Left lung (tissue), 14 donors: ENCODE measurements at places on chromosomes 1 and 21. TPM values are rescaled to one million over a fixed set of nuclear protein-coding genes. Genes with fewer than 3 reads are reported as not detected.

GRCh38 chr1:192538407-192539296, 36.9 kb upstream of the RGS1 start:
- H3K36me3 ChIP-seq: no peaks in the 10 kb centered on the region
- peak overlapping the region; percentile 48 for H3K27ac ChIP-seq
- peaks cover 8% of the 10 kb centered on the region for H3K4me1 ChIP-seq
- H3K27me3 ChIP-seq: no peaks in the 10 kb centered on the region

DNA sequence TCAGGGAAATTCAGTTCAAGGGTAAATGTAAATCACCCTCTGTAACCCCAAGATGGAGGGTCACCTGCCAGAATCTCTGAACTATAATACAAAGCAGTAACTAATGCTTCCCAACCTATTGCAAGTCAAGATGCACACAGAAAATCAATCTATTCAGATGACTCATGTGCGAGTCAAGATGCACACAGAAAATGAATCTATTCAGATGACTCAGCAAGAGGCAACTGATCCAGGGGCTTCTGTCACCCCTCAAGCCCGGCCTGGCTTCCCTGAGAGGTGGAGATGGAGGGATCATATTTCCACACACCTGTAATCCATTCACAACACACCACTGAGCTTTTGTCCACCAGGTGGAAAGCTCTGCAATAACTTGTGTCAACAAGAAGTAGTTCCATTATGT, 17.4 kb upstream of the HIVEP3 start:
- no peak overlapping the region for H3K4me3 ChIP-seq
- H3K36me3 ChIP-seq: no peaks in the 10 kb centered on the region
- DNase-seq: no peak
- H3K27me3 ChIP-seq: no peaks in the 10 kb centered on the region

GPR25 gene
- 0.26 TPM for total RNA-seq

- no peak overlapping the region for H3K4me3 ChIP-seq
- H3K4me1 ChIP-seq: peaks cover 12% of the 10 kb centered on the region
- DNase-seq: no peak
- H3K27ac ChIP-seq: no peak overlapping the region
- H3K36me3 ChIP-seq: no peaks in the 10 kb centered on the region
Measured at GRCh38 chr1:25747046-25747719, 52.8 kb upstream of the SELENON start.

KCNJ9 gene
- total RNA-seq: not detected

DNA sequence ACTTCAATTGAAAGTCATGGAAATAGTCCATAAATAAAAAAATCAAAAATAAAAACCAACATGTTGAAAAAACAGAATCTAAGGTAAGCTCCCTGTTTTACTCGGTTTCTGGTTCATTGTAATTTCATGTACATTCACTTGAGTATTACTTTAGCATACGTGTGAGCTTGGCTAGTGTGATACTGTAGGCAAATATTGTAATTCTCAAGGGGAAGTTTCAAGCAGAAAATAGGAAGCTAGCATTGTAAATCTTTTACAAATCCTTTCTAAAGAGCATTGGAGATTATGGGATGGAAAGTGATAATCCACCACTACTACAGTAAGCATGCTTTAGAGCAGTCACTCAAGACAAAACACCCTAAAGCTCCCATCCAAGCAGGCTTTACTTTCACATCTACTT, 3.3 kb upstream of the LPAR3 start:
- H3K27ac ChIP-seq: no peak overlapping the region
- DNase-seq: no peak
- H3K36me3 ChIP-seq: no peaks in the 10 kb centered on the region
- no peaks in the 10 kb centered on the region for H3K4me1 ChIP-seq
- H3K4me3 ChIP-seq: no peak overlapping the region

- H3K27me3 ChIP-seq: no peaks in the 10 kb centered on the region
- DNase-seq: no peak
- no peak overlapping the region for H3K27ac ChIP-seq
- no peaks in the 10 kb centered on the region for H3K4me1 ChIP-seq
Measured at GRCh38 chr1:210944252-210944651, 189.7 kb downstream of the KCNH1 start.

- H3K27ac ChIP-seq: peak overlapping the region; percentile 78
- H3K36me3 ChIP-seq: no peaks in the 10 kb centered on the region
- H3K4me1 ChIP-seq: no peaks in the 10 kb centered on the region
- no peaks in the 10 kb centered on the region for H3K27me3 ChIP-seq
- H3K4me3 ChIP-seq: peak overlapping the region; percentile 48
Measured at GRCh38 chr1:41381692-41382479, 20.7 kb downstream of the FOXO6 start.

DNA sequence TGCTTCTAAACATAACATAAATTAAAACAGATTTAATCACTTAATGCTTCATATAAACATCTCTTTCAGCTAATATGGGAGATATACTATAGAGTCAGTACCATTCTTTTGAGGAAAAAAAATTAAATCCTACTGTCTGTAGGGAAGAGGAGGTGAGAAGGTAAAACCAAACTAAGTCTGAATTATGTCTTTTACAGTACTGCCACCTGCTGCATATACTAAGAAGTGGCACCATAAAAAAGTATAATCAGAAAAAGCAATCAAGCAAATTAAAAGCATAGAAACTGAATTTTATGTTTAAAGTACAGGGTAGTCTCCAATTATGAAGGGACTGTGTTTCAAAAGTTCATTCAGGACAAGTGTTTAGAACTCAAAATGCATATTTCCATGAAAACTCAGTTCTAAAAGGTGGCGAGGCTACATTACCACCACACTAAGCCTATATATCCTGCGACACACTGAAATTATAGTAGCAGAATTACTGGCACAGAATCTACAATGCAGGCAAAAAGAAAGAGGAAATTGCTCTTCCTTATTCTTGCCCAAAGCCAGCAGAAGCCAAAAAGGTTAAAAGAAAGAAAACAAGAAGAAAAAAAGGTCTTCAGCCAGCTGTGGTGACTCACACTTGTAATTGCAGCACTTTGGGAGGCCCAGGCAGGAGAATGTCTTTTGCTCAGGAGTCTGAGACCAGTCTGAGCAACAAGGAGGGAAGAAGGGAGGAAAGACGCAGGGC, 9.0 kb downstream of the NSL1 start:
- H3K36me3 ChIP-seq: no peaks in the 10 kb centered on the region
- DNase-seq: no peak
- peak overlapping the region; percentile 66 for H3K27ac ChIP-seq
- H3K4me1 ChIP-seq: peaks cover 18% of the 10 kb centered on the region

GRCh38 chr1:21706151-21706835, 37.1 kb upstream of the RAP1GAP start:
- H3K4me1 ChIP-seq: no peaks in the 10 kb centered on the region
- no peak for DNase-seq
- no peaks in the 10 kb centered on the region for H3K27me3 ChIP-seq
- H3K27ac ChIP-seq: no peak overlapping the region
- H3K4me3 ChIP-seq: no peak overlapping the region
- peaks cover 76% of the 10 kb centered on the region for H3K36me3 ChIP-seq

DNA sequence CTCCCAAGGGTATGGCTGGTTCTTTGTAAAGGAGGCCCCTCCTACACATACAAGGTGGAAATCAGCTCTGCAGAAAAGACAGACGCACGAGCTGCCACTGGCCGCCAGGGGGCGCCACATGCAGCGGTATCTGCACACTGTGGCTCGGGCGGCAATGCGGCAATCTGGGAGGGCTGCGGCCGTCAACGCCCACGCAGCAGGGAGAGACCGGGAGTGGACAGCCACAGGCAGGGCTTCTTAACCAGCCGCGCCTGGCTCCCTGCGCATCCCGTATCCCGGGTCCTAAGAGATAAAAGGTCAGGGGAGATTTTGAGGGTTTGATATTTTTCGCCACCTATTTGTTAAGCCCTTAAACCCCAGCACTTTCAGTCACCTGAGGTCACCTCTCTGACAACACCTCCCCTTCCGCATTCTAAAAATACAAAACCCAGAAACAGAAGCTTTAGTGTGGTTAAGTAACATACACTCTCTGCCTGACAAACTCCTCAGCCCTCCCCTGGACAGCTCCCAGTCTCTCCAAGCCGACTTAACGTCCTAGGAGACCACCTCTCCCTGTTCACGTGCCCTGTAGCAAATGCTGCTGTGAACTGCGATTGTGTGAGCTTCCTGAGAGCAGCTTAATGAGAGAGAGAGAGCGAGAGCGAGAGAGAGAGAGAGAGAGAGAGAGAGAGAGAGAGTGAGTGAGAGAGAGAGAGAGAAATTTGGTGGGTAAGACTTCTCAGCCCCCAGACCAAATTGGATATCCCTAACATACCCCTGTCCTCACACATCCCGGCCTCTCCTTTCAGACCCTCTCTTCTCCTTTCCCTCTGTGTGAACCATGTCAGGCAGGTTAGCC, 13.5 kb upstream of the KCNA2 start:
- no peak overlapping the region for H3K27ac ChIP-seq
- peak overlapping the region; percentile 30 for H3K4me3 ChIP-seq
- peaks cover 38% of the 10 kb centered on the region for H3K27me3 ChIP-seq
- peak; percentile 88 for DNase-seq
- no peaks in the 10 kb centered on the region for H3K36me3 ChIP-seq
- peaks cover 9% of the 10 kb centered on the region for H3K4me1 ChIP-seq

AGT gene
- 2.8 TPM for total RNA-seq

DNA sequence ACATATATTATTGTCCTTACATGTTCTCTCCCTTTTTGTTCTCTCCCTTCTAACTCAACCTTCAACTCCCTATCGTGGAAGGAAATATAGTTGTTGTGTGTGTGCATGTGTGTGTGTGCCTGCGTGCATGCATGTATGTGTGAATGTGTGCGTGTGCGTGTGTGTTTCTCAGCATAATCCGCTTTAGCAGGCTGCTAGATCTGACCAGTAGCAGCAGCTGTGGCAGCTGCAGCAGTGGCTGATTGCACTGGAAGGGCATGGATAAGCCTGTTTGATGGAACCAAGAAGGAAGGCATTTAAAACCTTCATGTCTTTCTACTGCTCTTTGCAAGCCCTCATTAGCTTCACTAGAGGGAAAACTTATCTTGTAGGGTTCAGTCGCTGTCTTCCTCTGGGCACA, 65.6 kb upstream of the IRF2BP2 start:
- DNase-seq: no peak
- no peak overlapping the region for H3K4me3 ChIP-seq
- no peak overlapping the region for H3K27ac ChIP-seq

DNA sequence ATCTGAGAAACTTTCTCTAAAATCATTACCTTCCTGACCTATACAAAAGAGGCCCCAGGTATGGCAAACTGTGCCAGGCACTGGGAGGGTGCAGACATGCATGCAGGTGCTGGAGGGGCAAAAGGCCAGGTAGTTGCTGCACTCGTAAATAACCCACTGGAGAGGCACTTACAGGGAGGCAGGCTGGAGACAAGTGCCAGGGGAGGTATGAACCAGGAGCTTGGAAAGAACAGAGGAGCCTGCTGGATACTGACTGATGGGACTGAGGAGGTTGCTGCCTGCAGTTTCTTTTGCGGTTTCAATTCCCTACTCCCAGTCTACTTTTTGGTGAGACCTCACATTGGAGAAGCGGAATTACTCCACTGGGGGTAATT, 113.9 kb downstream of the DSCAM start:
- no peak overlapping the region for H3K4me3 ChIP-seq
- H3K36me3 ChIP-seq: no peaks in the 10 kb centered on the region
- H3K4me1 ChIP-seq: no peaks in the 10 kb centered on the region
- no peaks in the 10 kb centered on the region for H3K27me3 ChIP-seq

LCE3D gene
- total RNA-seq: not detected
